ENCODE measurements at places on chromosomes 4 and X.

DNA sequence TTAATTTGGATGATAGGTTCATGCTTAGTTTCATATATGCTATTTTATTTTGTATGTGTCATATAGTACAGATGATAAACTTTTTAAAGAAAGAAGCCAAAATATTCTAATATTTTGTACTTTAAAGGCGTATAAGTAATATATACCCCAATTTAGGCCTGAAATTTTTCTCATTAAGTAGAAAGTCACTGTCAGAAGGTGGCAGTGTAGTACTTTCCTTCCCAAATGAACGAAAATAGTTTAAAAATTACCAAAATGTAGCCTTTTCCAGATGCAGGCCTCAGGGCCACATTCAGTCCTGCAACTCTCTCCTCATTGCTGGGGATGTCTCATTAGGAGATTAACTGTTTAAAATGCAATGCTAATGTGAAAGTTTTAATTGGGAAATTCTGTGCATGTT, 1263.6 kb downstream of the C4orf33 start:
- DNase-seq = no peak

- no peak for DNase-seq
Measured at GRCh38 chrX:18422325-18422724, 3.1 kb upstream of the CDKL5 start.

DNA sequence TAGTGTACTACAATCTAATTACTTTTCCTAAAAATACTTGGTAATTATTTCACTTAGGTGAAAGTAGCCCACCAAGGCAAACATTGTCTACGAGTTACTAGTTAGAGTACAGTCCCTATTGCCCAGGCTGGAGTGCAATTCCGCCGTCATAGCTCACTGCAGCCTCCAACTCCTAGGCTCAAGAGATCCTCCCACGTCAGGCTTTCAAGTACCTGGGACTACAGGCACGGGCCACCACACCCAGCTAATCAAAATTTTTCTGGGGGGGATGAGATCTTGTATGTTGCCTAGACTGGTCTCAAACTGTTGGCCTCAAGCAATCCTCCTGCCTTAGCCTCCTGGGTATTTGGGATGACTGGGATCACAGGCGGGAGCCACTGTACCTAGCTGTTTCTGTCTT, 21.9 kb downstream of the FAM193A start:
- DNase-seq = no peak

GRCh38 chr4:100049872-100050271, 99.8 kb upstream of the H2AZ1 start:
- no peak for DNase-seq

DNA sequence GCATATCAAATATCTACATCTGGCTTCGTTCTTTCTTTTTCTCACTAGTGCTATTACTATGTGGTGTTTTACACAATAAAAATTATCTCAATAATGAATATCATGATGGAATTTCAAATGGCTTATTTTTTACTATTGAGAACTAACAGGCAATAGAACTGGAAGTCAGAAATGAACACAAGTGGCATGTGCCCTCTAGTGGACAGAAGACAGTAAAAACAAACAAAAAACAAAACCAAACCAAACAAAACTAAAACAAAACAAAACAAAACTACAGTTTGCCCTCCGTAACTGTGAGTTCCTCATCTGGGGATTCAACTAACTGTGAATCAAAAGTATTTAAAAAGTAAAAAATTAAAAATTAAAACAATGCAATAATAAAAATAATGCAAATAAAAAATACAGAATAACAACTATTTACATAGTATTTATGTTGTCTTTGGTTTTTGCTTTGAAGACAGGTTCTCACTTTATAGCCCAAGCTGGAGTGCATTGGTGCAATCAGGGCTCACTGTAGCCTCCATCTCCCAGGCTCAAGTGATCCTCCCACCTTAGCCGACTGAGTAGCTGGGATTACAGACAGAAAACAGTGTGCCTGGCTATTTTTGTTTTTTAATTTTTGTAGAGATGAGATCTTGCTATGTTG, 195.6 kb upstream of the TACR3 start:
- DNase-seq = peak; percentile 11

GRCh38 chr4:19689511-19689910, 562.2 kb upstream of the SLIT2 start:
- no peak for DNase-seq

DNA sequence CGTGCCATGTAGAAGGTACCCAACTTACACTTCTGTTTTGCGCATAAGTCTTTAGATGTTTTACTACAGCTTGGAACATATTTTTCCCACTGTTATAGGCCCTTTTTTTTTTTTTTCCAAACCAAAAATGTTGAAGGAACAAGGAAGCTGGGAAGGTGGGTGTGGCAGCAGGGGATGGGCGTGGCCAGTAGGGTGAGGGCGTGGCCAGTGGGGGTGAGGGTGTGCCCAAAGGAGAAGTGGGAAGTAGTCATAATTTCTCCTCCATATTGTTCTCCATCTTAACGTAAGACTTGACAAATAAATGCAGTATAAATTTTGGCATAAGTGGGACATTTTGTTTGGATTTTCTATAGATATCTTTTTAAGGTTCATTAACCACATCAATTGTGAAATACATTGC, 30.4 kb downstream of the CLDN22 start:
- no peak for DNase-seq

GRCh38 chr4:54090804-54091623, 8.9 kb upstream of the GSX2 start:
- DNase-seq = no peak

DNA sequence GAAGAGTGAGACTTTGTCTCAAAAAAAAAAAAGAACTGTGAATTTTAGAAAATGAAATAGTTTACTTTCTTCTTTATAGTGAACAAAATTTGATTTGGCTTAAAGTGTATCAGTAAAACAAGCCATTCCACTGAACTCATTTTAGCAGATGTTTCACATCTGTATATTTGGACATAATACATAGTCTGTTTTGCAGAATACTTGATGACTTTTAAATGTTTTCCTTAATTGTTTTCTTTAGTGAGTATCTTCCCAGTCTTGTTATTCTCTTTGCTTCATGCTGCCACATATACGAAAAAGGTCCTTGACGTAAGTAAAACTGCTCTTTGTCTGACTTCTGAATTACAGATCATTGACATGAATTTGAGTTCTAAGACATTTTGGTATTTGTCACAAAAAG, 8.3 kb downstream of the TMEM33 start:
- no peak for DNase-seq
